ENCODE measurements at places on chromosomes 5 and 9. TPM values are rescaled to one million over a fixed set of nuclear protein-coding genes. Genes with fewer than 3 reads are reported as not detected.
A peak's percentile ranks its signal among the peaks of the same experiment; 100 is the strongest.

DNA sequence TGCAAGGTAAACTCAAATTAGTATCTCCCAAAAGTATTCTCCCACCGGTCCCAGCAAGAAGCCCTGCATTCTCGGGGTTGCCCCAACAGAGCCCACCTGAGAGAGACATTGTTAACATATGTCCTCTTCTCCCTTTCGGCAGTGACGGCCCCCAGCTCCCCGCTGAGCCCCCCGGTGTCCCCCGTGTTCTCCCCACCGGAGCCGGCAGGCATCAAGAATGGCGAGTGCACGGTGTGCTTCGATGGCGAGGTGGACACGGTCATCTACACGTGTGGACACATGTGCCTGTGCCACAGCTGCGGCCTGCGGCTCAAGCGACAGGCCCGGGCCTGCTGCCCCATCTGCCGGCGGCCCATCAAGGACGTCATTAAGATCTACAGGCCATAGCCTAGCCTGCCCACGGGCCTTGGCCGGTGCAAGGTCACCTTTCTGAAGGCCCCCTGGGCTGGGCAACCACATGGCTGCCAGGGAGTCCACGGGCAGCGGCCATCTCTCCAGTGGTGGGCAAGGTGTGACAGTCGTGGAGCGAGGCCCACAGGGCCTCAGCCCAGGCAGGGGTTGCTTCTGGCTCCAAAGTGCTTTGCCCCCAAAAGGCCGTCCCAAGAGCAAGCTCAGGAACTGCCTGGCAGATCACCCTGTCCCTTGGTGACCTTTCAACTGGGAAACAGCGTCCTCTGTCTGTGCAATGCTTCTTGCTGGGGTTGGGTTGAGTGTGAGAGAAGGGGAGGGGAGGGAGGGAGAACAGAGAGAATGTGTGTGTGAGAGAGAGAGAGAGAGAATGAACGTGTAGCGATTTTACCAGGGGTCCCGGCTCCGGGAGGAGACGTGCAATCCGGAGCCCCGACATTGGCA, 45.7 kb downstream of the NEURL1B start:
- no peaks in the 10 kb centered on the region for H3K36me3 ChIP-seq
- DNase-seq = no peak
- H3K4me1 ChIP-seq = peaks cover 19% of the 10 kb centered on the region

GRCh38 chr5:107072440-107072839, 598.3 kb downstream of the EFNA5 start:
- no peak for DNase-seq
- H3K4me3 ChIP-seq = no peak overlapping the region
- no peak overlapping the region for H3K27ac ChIP-seq
- no peaks in the 10 kb centered on the region for H3K4me1 ChIP-seq
- no peaks in the 10 kb centered on the region for H3K27me3 ChIP-seq

- DNase-seq = no peak
- no peaks in the 10 kb centered on the region for H3K36me3 ChIP-seq
- no peak overlapping the region for H3K4me3 ChIP-seq
- no peak overlapping the region for H3K27ac ChIP-seq
These were observed 17.3 kb downstream of the ALDH1A1 start for GRCh38 chr9:72935595-72935994.

DNA sequence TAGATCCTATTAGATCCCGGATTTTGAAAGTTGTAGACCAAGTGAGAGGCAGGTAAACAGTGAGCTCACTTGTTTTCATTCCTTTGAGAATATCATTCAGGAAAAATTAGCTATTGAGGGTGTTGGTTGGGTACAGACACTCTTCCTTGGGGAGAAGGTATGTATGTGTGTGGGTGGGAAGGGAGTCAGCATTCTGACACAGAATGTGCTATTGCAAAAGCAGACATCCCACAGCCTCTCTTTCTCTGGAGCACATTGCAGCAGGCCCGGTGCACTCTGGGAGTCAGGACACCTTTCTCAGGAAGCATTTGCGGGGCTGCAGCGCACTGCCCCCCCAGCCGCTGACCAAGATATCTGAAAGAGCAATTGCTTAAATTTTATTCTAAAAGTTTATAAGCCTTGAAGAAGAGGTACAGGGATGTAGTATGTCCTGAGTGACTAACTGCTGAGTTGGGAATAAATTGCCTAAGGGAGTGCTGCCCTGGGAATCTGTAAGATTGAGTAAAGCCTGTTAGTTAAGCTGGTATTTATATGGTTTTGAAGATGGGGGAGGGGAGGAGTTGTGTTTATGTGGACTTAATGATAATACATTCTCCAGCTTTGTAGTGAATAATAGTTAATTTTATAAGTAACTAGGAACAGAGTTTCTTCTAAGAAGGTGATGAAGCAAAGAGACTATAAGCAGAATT, 5.2 kb downstream of the TNFAIP8 start:
- peaks cover 77% of the 10 kb centered on the region for H3K36me3 ChIP-seq
- no peaks in the 10 kb centered on the region for H3K27me3 ChIP-seq
- DNase-seq = no peak
- peaks cover 80% of the 10 kb centered on the region for H3K4me1 ChIP-seq
- H3K4me3 ChIP-seq = peak overlapping the region; percentile 99

DNA sequence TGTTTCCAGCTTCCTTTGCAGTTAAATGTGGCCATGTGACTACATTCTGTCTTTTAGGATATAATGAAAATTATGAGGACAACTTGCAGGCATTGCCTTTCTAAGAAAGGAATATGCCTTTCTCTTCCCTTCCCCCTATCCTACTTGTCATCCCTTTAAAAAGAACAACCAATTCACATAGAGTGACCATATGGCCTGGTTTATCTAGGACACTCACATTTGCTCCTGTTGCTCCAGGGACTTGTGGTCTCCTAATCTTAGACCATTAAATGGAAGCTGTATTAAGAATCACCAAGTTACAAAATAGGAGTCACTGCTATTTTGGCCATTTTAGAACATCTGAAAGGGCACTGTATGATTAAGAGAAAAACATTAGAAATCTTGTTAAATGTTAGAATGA, 520.3 kb downstream of the DTWD2 start:
- no peak overlapping the region for H3K4me3 ChIP-seq
- no peak for DNase-seq
- H3K36me3 ChIP-seq = no peaks in the 10 kb centered on the region
- no peaks in the 10 kb centered on the region for H3K27me3 ChIP-seq
- no peaks in the 10 kb centered on the region for H3K4me1 ChIP-seq

GRCh38 chr5:175597718-175598117, 60.2 kb upstream of the HRH2 start:
- no peak for DNase-seq
- H3K27me3 ChIP-seq = peaks cover 7% of the 10 kb centered on the region
- H3K4me1 ChIP-seq = no peaks in the 10 kb centered on the region
- H3K27ac ChIP-seq = no peak overlapping the region

TRIM7 gene
- total RNA-seq = 2.9 TPM

- peaks cover 39% of the 10 kb centered on the region for H3K36me3 ChIP-seq
- peak overlapping the region; percentile 10 for H3K27ac ChIP-seq
- H3K27me3 ChIP-seq = no peaks in the 10 kb centered on the region
- H3K4me3 ChIP-seq = no peak overlapping the region
These were observed 30.8 kb downstream of the CNTRL start for GRCh38 chr9:121105531-121105930.

SHISAL2B gene
- total RNA-seq = not detected

- H3K27ac ChIP-seq = no peak overlapping the region
- DNase-seq = no peak
- no peak overlapping the region for H3K4me3 ChIP-seq
- peaks cover 59% of the 10 kb centered on the region for H3K4me1 ChIP-seq
- H3K27me3 ChIP-seq = no peaks in the 10 kb centered on the region
These were observed 29.6 kb upstream of the GLRA1 start for GRCh38 chr5:151954255-151954654.

SPATA9 gene
- total RNA-seq = not detected

KIF4B gene
- total RNA-seq = 0.05 TPM

NR4A3 gene
- 11.9 TPM for total RNA-seq

SMIM32 gene
- not detected for total RNA-seq

WDR31 gene
- total RNA-seq = 1.6 TPM

NUTM2F gene
- not detected for total RNA-seq

DNA sequence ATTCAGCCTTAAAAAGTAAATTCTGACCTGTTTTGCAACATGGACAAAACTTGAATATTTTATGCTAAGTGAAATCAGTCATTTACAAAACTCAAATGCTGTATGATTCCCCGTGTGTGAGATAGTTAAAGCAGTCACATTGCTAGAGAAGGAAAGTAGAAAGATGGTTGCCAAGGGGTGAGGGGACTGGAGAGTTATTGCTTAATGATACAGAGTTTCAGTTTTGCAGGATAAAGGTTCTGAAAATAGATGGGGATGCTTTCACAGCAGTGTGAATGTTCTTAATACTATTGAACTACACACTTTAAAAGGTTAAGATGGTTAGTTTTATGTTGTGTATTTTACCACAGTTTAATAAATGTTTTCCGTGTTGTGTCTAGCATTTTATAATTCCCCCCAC, 51.2 kb downstream of the SGCD start:
- no peak for DNase-seq
- peaks cover 4% of the 10 kb centered on the region for H3K27me3 ChIP-seq
- H3K27ac ChIP-seq = no peak overlapping the region
- no peak overlapping the region for H3K4me3 ChIP-seq
- H3K36me3 ChIP-seq = no peaks in the 10 kb centered on the region

- no peaks in the 10 kb centered on the region for H3K4me1 ChIP-seq
- DNase-seq = no peak
- H3K27me3 ChIP-seq = no peaks in the 10 kb centered on the region
- H3K36me3 ChIP-seq = no peaks in the 10 kb centered on the region
These were observed 150.5 kb upstream of the TLX3 start for GRCh38 chr5:171158581-171158980.

- H3K27ac ChIP-seq = no peak overlapping the region
- H3K4me3 ChIP-seq = no peak overlapping the region
- no peaks in the 10 kb centered on the region for H3K27me3 ChIP-seq
- no peaks in the 10 kb centered on the region for H3K36me3 ChIP-seq
These were observed 388.0 kb downstream of the CDH12 start for GRCh38 chr5:22465177-22465576.

ZNF622 gene
- total RNA-seq = 35.6 TPM

Measured in activated CD4-positive, alpha-beta memory T cell treated with anti-CD3 and anti-CD28 coated beads for 36 hours (primary cell).